MCF 10A (cell line): ENCODE measurements at places on chromosomes 11 and 22.
A peak's percentile ranks its signal among the peaks of the same experiment; 100 is the strongest.

DNA sequence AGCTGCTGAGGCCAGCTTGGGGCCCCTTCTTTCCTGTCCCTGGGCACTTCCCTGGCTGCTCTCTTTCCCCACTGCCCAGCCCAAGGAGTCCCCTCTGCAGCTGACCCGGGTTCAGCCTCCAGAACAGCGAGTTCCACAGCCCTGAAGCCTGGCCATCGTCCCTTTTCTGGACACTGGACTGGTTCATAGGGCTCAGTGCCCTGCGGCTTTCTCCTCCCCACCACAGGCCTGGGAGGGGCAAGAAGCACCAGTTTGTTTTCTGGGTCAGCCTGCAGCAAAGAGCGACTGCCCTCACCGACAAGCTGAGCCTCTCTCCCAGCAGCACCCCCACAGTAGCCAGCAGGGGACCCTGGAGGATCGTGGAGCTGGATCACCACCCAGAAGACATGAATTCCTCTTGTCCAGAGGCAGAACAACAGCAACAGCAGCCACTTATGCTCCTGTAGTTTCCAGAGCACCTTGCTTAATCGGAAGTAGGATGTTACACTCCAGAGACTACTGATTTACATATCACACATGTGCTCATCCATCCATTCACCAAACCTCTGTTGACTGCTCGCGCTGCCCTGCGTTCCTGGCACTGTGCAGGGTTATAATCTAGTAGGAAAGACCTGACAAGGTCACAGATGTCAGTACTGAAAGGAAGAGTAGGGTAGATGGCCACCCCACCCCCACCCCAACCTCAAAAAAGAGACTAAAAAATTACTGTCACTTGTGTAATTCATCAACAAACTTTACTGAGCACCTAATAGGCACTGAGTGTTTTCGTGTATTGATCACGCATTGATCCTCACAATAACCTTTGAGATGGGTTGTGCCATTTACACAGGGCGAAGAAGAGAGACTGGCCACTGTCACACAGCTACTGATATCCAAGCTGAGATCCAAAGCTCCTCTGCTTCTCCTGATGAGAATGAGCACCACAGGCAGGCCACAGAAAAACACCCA lies 13.0 kb upstream of the CXCR5 start:
- H3K27me3 ChIP-seq: no peaks in the 10 kb centered on the region
- H3K4me1 ChIP-seq: no peaks in the 10 kb centered on the region
- H3K27ac ChIP-seq: no peak overlapping the region
- DNase-seq: no peak
- no peaks in the 10 kb centered on the region for H3K36me3 ChIP-seq

GRCh38 chr11:19679952-19680828 lies 32.4 kb upstream of the NAV2 start:
- peaks cover 41% of the 10 kb centered on the region for H3K4me1 ChIP-seq
- peak overlapping the region; percentile 38 for H3K4me3 ChIP-seq
- no peaks in the 10 kb centered on the region for H3K36me3 ChIP-seq
- peak overlapping the region; percentile 80 for H3K27ac ChIP-seq

DNA sequence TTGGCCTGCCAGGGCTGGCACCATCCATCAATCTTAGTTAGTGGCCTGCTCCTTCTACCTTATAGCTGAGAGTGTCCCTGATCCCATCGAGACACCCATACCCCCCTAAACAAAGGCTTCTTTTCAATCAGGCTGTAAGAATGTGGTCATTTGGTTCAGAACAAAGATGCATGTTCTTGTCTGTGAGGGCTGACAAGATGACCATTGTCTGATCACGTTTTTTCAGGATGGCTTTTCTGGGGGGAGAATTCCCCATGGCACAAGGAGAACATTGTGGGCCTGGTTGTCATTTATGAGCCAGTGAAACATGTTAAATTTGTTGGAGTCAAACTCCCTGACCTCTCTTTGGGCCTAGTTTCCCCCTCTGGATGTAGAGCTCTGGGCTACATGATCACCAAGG lies 160.4 kb downstream of the INSC start:
- H3K27me3 ChIP-seq: no peaks in the 10 kb centered on the region
- H3K27ac ChIP-seq: no peak overlapping the region
- peaks cover 7% of the 10 kb centered on the region for H3K4me1 ChIP-seq
- no peaks in the 10 kb centered on the region for H3K36me3 ChIP-seq

DNA sequence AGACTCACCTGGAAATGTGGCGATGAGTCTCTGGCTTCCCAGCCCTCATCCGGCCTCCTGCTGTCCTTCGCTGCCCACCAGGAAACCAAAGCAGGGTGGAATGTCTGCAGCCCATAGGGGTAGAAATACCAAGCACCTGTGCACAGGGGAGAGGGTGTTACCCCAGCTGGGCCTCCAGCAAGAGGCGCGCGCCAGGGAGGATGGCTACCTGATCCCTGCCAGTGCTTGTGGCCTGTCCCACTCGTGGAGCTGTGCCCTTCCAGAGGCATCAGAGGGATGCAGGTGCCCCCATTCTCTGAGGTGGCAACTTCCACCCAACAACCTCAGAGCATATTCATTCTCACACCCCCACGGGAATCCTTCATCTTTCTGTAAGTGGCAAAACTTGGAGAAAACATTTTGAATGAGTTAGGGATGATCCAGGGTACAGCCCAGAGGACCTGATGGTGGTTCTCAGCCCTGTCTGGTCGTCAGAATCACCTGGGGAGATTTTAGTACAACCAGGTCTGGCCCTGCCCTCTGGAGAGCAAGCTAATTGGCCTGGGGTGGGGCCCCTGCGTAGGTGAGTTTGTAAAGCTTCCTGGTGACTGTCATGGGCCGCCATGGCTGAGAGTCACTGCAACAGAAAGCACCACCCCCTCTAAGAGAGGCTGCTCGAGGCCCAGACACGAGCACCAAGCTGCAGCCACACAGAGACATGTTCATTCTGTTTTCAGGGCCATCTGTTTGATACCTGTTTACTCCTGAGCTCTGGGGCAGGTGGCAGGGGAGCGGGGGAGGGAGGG lies 9.9 kb downstream of the SUN2 start:
- H3K36me3 ChIP-seq: peaks cover 90% of the 10 kb centered on the region
- no peaks in the 10 kb centered on the region for H3K4me1 ChIP-seq
- no peak for DNase-seq
- H3K27ac ChIP-seq: no peak overlapping the region

DNA sequence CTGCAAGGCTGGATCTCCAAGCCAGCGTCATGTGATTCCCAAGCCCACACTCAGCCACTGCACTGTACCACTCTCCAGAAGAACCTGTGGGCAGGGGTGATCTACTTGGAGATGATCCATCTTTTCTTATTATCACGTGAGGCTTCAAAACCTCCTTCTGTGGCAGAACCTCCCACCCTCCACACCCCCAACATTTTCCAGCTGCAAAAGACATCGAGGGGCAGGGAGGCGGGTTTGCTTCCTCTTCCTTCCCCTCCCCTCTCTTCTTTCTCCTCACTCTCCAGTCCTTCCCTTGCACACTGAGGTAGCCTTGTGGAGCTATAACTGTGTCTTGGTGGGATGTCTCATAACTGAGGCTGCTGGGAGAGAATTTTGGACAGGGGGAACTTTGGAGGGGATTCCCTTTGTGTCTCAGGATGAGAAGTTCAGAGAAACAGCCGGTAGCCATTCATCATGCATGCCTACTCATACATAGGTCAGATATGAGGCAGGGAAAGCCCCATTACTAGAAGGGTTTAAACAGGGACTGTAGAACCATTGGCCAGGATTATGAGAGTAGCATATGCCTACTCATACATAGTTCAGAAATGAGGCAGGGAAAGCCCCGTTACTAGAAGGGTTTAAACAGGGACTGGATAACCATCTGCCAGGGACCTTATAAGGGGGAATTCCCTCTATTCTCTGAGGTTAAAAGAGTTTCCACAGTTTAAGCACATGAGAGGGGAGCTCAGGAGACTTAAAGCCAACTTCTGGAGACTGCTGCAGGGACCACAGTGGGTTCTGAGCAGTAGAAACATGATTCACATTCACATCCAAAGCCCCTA lies 420.7 kb upstream of the CADM1 start:
- no peak overlapping the region for H3K27ac ChIP-seq
- no peaks in the 10 kb centered on the region for H3K36me3 ChIP-seq

- H3K27ac ChIP-seq: no peak overlapping the region
- H3K4me1 ChIP-seq: peaks cover 6% of the 10 kb centered on the region
Measured at GRCh38 chr11:110038201-110038600, 55.0 kb upstream of the ZC3H12C start.

DNA sequence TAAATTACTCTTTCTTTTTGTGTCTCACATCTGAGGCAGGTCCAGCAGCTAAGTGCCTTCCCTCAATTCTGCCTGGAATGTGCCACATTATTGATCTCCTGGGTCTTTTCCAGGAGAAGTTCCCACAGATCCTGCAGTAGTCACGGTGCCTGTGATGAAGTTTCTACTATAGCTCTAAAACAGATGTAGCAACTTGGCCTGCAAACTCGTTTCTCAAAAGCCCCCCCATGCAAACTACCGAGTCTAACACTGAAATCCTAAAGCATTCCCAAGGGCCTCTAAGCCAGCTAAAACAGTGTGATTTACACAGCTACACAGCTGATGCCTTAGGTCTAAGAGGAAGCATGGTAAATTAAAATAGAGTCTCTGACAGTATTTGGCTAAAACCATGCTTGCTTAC lies 54.3 kb downstream of the DDI1 start:
- no peak overlapping the region for H3K27ac ChIP-seq
- peaks cover 6% of the 10 kb centered on the region for H3K4me1 ChIP-seq

- H3K4me1 ChIP-seq: peaks cover 17% of the 10 kb centered on the region
- H3K4me3 ChIP-seq: no peak overlapping the region
- DNase-seq: no peak
- no peak overlapping the region for H3K27ac ChIP-seq
- no peaks in the 10 kb centered on the region for H3K27me3 ChIP-seq
- no peaks in the 10 kb centered on the region for H3K36me3 ChIP-seq
Measured at GRCh38 chr11:10236840-10237239, 57.2 kb downstream of the SBF2 start.

- no peak overlapping the region for H3K27ac ChIP-seq
- H3K4me3 ChIP-seq: no peak overlapping the region
- no peaks in the 10 kb centered on the region for H3K36me3 ChIP-seq
Measured at GRCh38 chr11:64415286-64415685, 56.3 kb downstream of the RPS6KA4 start.

GRCh38 chr11:1455763-1456060 lies 30.9 kb downstream of the MOB2 start:
- H3K27ac ChIP-seq: no peak overlapping the region
- DNase-seq: no peak
- H3K4me3 ChIP-seq: no peak overlapping the region
- no peaks in the 10 kb centered on the region for H3K36me3 ChIP-seq
- no peaks in the 10 kb centered on the region for H3K4me1 ChIP-seq

DNA sequence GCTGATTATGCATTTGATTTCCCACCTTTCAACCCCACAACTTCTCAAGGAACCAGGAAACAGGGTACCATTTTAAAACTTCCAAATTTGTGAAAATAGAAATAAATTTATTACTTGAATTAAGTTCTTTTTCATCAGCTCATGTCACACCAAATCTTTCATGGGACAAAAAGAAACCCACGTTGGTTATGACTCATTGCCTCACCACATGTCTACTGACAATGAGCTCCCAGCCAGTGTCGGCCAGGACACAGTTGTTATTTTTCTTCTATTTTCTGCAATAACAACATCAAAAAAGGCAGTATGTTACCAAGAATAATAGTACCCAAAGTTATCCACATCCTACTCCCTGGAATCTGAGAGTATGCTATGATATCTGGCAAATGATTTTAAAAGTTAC lies 17.3 kb downstream of the MS4A6A start:
- H3K36me3 ChIP-seq: peaks cover 5% of the 10 kb centered on the region
- H3K27me3 ChIP-seq: no peaks in the 10 kb centered on the region
- H3K4me3 ChIP-seq: no peak overlapping the region

GRCh38 chr11:128720522-128720985 lies 26.7 kb downstream of the FLI1 start:
- no peak overlapping the region for H3K4me3 ChIP-seq
- H3K27ac ChIP-seq: no peak overlapping the region
- no peaks in the 10 kb centered on the region for H3K27me3 ChIP-seq
- no peak for DNase-seq

GRCh38 chr22:50601669-50602337 lies 1.2 kb downstream of the MAPK8IP2 start:
- H3K4me1 ChIP-seq: no peaks in the 10 kb centered on the region
- peak overlapping the region; percentile 58 for H3K4me3 ChIP-seq
- no peak overlapping the region for H3K27ac ChIP-seq
- peaks cover 15% of the 10 kb centered on the region for H3K27me3 ChIP-seq
- DNase-seq: no peak

- no peaks in the 10 kb centered on the region for H3K27me3 ChIP-seq
- H3K27ac ChIP-seq: no peak overlapping the region
- H3K4me3 ChIP-seq: no peak overlapping the region
- H3K4me1 ChIP-seq: no peaks in the 10 kb centered on the region
Measured at GRCh38 chr11:21635394-21636145, 557.3 kb upstream of the ANO5 start.

- H3K27me3 ChIP-seq: peaks cover 6% of the 10 kb centered on the region
- H3K4me3 ChIP-seq: no peak overlapping the region
- no peaks in the 10 kb centered on the region for H3K36me3 ChIP-seq
Measured at GRCh38 chr11:292211-293121, 3.5 kb downstream of the PGGHG start.

DNA sequence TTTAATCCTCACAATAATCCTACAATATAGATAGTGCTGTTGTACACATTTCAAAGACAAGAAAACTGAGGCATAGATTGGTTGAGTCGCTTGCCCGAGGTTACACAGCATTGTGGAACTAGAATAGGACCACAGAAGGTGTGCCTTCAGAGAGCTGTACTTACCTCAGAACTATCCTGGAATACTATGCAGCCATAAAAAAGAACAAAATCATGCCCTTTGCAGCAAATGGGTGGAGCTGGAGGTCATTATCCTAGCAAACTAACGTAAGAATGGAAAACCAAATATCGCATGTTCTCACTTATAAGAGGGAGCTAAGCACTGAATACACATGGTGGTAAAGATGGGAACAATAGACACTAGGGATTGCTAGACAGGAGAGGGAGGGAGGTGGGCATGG lies 15.7 kb upstream of the NAV2 start:
- H3K27ac ChIP-seq: peak overlapping the region; percentile 40
- no peaks in the 10 kb centered on the region for H3K27me3 ChIP-seq
- no peaks in the 10 kb centered on the region for H3K36me3 ChIP-seq
- no peak overlapping the region for H3K4me3 ChIP-seq

DNA sequence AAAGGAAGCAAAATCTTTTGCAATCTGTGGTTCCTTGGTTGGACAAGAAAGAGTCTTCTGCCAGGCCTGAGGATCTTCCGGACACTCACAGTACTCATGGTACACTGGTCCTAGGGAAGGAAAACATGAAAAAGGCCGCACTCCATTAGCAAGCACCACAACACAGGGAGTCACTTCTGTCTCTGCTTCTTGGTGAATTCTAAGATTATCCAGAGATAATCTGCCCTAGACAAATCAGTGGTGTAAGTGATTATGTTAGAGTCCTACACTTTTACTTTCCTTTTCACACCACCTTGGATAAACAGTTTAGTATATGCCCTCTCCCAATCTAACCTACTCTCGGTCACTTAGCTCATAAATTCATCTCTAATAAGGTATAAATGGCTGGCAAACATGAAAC lies 11.9 kb downstream of the POGLUT3 start:
- no peak overlapping the region for H3K27ac ChIP-seq
- H3K4me1 ChIP-seq: peaks cover 8% of the 10 kb centered on the region
- H3K36me3 ChIP-seq: peaks cover 6% of the 10 kb centered on the region
